ENCODE measurements at places on chromosomes 16 and 17.

DNA sequence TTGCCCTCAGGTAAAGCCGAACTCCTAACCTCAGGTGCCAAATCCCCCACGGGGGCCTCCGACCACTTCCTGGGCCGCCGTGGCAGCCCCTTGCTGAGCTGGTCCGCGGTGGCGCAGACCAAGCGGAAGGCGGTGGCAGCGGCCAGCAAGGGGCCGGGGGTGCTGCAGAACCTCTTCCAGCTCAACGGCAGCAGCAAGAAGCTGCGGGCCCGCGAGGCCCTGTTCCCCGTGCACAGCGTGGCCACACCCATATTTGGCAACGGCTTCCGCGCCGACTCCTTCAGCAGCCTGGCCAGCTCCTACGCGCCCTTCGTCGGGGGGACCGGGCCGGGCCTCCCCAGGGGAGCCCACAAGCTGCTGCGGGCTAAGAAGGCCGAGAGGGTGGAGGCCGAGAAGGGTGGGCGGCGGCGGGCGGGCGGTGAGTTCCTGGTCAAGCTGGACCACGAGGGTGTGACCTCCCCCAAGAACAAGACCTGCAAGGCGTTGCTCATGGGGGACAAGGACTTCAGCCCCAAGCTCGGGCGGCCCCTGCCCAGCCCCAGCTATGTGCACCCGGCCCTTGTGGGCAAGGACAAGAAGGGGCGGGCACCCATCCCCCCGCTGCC lies 51.6 kb downstream of the ACTG1 start:
- no peak for DNase-seq

GRCh38 chr17:73200476-73200875 lies 7.6 kb downstream of the COG1 start:
- no peak for DNase-seq

- no peak for DNase-seq
Measured at GRCh38 chr16:55710466-55710865, 54.7 kb downstream of the SLC6A2 start.

GRCh38 chr16:84572096-84572495 lies 45.8 kb downstream of the COTL1 start:
- no peak for DNase-seq
